ENCODE measurements at places on chromosomes 5 and 9.

DNA sequence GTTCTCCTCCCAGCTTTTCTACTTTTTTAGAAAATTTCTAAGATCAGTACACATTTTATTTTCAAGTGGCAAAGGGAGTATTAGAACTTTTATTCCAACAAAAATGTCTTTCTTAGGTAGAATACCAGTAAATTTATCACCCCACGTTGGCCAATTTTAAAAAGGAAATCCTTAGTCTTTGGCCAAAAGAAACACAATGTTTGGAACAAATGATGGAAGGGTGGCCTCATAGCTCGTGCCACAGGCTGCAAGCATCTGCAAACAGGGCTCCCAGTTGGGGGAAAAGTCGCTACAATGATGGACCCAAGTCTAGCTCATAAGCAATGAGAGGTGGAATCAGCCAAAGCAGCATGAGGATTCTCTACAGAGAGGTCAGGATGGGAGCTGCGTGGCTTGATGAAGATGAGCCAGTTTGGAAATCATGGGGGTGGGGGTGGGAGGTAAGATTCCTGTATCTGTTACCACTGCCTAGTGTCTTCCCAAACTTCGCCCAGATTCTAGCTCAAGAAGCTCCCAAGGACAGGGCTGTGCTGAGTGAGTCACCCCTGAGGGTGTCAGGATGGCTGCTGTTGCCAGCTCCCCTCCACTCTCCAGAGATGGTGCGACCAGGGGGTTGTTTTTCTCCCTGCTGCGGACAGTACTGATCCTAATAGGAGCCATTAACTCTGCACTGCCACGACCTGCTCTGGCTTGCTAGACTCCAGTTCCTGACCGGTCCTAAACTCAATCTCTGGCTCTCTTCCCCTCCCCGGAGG is 75.6 kb downstream of the DCP2 start:
- no peak for DNase-seq

DNA sequence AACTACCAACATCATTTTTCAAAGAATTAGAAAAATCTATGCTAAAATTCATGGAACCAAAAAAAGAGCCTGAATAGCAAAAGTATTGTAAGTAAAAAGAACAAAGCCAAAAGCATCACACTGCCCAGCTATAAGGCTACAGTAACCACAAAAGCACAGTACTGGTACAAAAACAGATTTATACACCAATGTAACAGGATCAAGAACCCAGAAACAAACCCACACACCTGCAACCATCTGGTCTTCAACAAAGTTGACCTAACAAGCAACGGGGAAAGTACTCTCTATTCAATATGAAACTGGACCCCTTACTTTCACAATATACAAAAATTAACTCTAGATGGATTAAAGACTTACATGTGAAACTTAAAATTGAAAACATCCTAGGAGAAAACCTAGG is 94.2 kb upstream of the TARS1 start:
- no peak for DNase-seq

DNA sequence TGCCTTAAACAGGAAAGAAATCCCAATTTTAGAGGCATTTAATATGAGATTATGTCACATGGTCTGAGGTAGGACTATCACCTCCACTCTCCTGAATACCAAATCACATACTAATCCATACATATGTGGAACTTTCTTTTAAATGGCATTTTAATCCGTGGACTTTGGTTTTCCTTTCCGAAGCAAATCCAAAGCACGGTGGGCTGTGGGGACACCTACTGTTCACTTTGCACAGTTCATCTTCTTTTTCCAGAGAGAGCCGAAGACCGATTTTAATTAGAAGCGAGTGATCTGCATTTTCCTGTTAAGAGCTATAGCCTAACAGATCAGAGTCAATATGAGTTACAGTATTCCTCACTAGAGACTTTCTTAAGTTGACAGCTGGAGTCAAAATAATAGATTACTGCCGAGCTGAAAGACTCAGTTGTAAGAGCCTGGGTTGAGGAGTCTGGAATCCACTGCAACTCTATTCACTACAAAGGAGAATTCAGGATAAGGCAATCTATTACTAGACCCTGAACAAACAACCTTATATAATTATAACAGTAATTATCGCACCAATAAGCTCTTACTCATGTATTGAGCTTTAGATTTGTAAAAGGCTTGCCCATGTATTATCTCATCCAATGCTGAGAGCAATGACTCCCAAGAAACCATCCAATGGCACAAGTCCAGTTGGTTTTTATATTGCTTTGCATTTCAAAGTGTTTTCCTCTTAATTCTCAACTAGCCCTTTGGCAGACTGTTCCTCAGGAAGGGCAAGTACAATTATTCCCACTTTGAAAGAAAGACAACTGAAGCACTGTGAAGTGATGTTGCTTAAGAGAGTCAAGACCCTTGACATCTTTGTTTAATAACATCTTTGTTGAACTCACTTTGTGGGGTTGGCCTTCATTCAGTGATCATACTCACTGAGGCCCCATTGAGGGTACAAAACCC is 144.7 kb downstream of the TRPM6 start:
- peak; percentile 38 for DNase-seq

DNA sequence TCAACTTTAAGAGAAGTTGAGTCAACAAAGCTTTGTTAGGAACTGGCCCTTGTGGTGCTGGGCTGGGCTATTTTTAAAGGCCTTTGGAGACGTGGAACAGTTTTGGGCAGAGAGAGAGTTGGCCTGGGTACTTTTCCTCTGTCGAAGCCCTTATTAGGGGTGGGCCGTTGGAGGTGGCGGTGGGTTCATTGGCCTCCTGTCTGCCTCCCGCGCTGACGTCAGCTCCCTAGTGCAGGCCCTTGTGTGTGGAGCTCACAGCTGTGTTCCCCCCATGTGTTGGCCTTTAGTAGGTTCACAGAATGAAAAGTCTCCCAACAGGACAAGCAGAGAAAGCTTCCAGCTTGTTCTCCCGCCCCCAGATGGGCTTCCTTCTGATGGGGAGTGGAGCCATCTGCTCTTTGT is 2.7 kb downstream of the NCS1 start:
- DNase-seq: no peak

- no peak for DNase-seq
Measured at GRCh38 chr5:4359847-4360246, 764.2 kb downstream of the IRX1 start.

DNA sequence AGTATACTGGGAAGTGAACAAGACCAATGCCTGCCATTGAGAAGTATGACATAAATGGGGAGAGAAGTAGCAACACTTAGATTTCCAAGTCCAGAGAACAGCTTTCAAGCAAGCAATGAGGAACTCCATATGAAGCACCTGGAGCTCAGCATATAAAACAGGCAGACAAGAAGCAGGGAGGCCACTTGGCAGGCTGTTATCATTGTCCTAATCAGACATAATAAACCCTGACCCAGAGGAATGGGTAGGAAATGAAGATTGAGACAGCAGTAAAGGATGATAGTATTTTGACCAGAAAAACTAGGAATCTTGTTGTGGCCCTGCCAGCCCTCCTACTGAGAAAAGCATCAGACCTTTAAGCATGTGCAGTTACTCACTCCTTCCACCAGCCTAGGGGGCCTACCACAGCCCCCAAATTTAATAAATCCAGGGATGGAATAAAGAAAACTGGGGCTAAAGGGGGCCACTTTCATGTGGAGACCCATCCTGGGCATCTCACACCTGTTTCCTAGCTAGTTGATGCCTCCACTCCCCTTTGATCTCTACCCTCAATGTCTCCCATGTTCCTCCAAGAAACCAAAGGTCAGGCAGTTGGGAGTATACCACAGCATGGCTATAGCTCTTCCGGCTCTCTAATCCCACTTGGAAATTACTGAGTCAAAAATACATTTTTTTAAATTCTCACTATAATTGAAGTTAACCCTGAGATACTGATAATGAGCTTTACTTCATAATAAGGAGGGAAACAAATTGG is 135.1 kb downstream of the SIL1 start:
- DNase-seq: no peak

DNA sequence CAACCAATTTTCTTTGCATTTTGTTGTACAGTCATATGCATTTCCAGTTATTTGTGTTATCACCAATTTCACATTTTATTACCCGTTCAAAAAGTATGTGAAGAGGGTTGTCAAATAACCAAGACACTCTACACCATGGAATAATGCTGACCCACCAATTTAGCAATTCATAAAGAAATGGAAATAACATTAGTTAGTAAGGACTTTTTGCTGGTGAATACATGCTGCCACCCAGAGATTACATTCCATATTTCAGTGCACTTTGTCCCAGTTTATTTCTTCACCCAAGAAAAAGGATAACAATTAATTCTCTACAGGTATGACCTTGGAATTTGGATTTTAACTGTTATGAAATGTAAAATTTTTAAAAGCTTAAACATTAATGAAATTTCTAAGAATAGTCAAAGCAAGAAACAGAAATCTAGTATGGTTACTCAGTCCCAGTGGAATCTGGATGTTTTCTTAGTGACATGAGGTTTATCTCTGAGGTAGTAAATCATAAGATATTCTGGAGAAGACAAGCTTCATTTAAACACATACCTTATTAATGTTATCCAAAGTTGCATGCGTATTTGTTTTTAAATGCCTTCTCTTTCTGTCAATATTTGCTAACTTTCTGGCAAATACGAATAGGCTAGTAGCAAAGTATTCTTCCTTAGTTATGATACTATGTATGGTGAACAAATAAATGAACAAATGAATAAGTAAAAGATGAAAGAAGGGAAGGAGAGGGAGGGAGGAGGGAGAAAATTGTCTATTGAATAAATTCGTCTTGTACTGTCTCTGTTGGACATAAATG is 100.6 kb downstream of the CETN3 start:
- no peak for DNase-seq
